ENCODE measurements at places on chromosomes 5 and 9.

GRCh38 chr5:74105126-74105780 lies 479.3 kb downstream of the ARHGEF28 start:
- DNase-seq = no peak

- no peak for DNase-seq
Observed at GRCh38 chr9:80560976-80561375, 989.2 kb downstream of the TLE4 start.

GRCh38 chr5:38569180-38569579 lies 12.7 kb upstream of the LIFR start:
- no peak for DNase-seq

GRCh38 chr5:41509399-41510175 lies 814 bp downstream of the PLCXD3 start:
- no peak for DNase-seq

DNA sequence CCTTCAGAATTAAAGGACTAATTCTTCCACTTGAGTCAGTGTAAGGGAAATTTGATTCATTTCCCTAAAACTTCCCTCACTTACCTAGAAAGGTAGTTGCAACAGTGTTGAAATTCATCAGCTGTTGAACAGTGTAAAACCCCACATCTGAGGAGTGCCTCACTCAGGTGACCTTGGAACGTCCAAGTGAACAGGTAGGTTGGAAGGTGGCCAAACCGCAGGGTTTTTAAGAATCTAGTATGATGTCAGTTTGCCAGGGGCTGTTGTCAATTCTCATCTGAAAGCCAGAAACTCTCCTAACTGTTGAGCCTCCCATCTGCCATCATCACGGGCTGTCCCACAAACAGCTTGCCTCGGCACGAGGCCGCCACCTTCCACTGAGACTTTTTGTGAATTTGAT lies 105.7 kb downstream of the TMEM174 start:
- DNase-seq = no peak

DNA sequence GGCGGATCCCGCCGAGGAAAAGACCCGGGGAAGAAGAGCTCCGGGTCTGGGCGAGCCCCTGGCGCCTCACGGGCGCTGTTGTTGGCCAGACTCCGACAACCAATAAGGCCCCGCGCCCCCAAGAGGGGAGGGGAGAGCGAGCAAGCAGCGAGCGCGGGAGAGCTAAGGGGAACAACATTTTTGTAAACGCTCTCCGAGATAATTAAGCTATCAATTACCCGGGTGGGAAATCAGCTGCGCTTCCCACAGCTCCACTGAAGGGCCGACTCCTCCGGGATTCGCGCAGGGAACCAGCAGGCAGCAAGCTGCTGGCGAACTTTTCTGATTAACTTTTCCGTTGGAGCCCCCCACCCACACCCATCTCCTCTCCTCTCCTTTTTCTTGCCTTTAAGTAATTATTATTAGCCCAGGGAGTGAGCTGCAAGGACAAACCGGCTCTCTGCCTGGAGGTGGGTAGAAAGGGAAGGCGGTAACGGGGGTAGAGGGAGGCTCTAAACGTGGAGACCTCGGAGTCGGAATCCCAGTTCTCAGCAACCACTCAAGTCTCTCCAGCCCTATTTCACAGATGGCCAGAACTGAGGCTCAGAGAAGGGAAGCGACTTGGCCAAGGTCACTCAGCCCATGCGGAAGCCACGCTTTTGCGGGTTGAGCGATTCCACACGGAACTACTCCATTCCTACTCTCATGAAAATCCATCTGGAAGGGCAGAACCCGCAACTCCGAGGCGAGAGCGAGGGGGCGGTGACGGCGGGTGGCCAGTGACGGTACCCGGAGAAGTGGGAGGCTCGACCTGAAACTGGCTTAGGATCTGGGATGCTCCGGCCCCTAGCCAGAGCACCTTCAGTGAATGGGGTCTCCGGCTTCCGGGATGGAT lies 1.3 kb downstream of the ASTN2 start:
- no peak for DNase-seq

DNA sequence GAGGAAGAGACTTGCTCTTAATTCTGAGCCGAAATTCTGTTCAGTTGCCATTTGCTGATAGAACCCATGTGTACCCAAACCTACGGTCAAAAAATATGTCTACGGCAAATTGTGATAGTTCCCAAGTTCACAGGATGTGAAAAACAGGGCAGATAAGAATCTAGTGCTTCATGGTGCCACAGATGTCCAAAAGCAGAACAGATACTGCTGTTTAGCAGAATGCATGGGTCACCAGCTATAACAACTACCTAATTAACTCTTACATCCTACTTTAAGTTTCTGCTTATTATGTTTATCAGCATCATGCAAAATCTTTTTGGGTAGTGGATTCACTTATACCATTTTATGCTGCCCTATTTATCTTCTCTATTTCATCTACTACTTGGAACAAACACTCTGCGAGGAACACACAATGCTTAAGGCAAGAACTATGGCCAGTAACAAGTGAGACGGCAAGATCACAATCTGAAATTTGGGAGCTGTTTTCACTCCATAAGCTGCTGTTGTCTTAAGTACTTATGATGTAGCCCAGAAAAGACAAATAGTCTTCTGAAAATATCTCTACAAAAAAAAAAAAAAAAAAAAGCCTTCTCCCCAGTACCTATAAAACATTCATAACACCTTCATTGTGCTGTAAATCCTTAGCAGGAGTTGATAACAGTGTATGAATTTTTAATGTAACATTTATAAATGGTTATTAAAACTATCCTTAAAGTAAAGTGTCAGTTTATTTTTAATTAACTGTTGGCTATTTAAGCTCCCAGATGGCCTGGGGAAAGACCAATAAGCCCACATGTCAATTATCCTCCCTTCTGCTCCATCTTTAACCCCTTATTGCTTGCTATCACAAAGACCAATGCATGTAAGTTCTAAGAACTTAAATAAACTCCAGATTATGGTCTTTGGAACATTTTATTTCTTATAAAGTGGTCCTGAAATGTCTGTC lies 232.3 kb downstream of the TLR4 start:
- DNase-seq = no peak

Data from activated T-helper 9 cell treated with anti-CD3 and anti-CD28 coated beads, Interleukin-2, amount 50 U/mL, for 16 hours (primary cell).